ENCODE measurements at places on chromosomes 12 and 14.
A peak's percentile ranks its signal among the peaks of the same experiment; 100 is the strongest.

- no peak for DNase-seq
These were observed 581 bp downstream of the PAPOLA start for GRCh38 chr14:96502621-96503305.

DNA sequence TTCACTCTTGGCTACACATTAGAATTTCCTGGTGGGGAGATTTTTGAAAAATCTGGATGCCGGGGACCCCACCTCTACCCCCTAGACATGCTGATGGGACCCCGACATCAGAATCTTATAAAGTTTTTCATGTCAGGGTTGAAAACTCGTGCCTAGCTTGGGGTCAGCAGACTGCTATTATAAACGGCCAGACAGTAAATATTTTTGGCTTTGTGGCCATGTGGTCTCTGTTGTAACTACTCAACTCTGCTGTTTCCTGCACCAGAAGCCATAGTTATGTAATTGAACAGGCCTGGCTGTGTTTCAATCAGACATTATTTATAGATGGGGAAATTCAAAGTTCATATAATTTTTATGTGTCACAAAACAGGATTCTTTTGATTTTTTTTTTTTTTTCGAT lies 41.6 kb downstream of the ACACB start:
- no peak for DNase-seq

GRCh38 chr12:54489857-54490256 lies 7.7 kb upstream of the NCKAP1L start:
- DNase-seq, result no peak

DNA sequence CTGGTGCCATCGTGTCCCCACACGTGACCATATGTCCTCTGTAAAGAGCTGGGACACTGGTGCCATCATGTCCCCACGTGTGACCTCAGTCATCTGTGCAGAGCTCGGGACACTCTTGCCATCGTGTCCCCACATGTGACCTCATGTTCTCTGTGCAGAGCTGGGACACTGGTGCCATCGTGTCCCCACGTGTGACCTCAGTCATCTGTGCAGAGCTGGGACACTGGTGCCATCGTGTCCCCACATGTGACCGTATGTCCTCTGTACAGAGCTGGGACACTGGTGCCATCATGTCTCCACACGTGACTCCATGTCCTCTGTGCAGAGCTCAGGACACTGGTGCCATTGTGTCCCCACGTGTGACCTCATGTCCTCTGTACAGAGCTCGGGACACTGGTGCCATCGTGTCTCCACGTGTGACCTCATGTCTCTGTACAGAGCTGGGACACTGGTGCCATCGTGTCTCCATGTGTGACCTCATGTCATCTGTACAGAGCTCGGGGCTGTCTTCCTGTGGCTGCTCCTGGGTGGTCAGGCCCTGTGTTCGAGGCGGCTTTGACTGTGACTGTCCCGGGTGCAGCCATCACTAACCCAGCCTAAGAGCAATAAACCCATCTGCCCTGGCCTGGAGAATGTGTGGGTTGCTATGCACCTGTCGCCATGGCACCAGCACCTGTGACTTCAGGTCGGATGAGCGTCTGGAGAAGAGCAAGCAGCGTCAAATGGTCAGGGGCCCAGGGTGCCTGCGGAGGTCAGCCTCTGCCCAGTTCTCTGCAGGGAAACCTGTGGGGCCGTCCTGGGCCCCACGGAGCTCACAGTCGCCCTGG lies 334.4 kb downstream of the ADGRD1 start:
- DNase-seq, result no peak

- DNase-seq, result no peak
These were observed 52.6 kb downstream of the SEC23A start for GRCh38 chr14:39050389-39050788.

DNA sequence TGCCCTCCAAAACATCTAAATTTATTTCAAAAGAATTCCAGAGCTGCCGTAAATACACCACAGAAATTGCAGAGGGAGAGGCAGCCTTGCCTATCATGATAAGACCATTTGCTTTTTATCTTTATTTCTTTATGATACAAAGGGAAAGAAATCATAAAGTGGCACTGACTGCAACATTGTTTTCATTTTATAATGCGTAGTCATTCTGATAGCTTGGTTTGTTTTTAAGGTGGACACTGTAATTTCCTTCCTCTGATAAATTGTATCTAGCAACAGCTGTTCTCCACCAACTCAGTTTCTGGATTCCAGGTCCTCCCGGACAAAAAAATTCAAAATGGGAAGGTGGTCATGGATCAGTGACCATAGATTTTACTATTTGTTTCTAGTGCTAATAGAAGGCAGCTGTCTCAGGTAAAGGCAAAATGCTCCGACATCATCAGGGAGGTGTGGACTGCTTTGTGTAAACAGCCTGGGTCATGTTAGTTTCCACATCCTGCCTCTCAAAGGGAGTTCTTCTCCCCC lies 623 bp upstream of the TSPAN8 start:
- DNase-seq, result no peak

- no peak for DNase-seq
These were observed 16.0 kb upstream of the RIC8B start for GRCh38 chr12:106758349-106759110.

GRCh38 chr14:102182190-102182589 lies 42.5 kb downstream of the WDR20 start:
- DNase-seq, result no peak

GRCh38 chr12:3686463-3686862 lies 66.4 kb downstream of the CRACR2A start:
- no peak for DNase-seq

DNA sequence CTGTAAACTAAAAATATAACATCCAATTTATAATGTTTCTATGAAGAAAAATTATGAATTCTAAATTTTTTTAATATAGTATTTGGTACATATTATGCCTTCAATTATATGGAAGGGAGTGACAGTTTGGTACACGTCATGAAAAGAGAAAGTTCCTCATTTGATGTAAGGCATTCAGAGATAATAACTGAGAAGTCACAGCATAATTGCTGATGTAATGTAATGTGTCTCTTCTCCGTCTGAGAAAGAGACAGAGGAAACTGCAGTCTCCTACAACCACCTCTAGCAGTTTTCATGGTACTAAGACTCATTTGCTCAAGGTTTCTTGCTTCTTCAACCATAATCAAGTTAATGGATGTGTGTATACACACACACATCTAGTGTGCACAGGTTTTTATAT lies 2.3 kb upstream of the CD69 start:
- no peak for DNase-seq

DNA sequence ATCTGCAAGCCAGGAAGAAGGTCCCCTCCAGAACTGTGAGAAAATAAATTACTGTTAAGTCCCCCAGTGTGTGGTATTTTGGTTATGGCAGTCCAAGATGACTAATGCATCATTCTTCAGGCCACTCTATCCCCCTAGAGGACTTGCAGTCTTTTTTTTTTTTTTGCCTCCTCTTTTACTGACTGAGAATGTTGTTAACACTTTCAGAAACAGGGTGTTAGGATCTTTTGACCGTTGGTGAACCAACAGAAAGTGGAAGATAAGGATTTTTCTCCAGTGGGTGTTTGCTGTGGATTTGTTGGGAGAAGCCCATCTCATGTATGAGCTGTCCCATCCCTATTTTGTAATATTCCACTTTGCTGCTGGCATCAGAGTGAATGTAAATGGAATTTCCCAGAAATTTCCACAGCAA lies 37.8 kb downstream of the MARK3 start:
- DNase-seq, result no peak

- DNase-seq, result peak; percentile 36
These were observed 74.3 kb upstream of the ARID2 start for GRCh38 chr12:45655186-45655585.

DNA sequence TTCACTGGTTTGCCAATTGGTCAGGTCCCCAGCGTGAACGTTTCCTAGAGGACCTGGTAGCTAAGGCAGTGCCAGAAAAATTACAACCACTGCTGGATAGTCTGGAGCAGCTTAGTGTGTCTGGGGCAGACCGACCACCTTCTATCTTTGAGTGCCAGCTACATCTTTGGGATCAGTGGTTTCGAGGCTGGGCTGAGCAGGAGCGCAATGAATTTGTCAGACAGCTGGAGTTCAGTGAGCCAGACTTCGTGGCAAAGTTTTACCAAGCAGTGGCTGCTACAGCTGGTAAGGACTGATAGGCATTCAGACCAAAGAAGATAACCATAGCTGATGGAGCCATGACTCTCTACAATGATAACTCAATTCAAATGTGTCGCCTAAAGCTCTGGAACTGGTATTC lies 2.5 kb downstream of the C14orf119 start:
- DNase-seq, result no peak

DNA sequence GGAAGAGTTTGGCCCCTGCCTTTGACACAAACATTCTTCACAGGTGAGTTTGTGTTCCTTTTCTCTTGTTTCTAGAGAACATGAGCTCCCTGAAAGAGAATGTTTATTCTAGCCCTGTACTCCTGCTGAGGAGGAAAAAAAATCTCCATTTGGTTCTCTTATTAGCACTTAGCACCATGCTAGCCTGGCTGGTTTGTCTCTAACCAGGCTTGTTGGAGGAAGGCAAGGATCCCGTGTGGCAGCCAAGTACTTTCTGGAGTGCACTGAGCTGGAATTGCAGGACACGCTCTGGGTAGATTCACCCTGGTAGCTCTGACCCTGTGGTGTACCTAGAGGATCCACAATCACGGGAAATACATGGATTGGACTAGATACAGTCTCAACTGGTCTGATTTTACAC lies 41.9 kb downstream of the KCNA1 start:
- no peak for DNase-seq

DNA sequence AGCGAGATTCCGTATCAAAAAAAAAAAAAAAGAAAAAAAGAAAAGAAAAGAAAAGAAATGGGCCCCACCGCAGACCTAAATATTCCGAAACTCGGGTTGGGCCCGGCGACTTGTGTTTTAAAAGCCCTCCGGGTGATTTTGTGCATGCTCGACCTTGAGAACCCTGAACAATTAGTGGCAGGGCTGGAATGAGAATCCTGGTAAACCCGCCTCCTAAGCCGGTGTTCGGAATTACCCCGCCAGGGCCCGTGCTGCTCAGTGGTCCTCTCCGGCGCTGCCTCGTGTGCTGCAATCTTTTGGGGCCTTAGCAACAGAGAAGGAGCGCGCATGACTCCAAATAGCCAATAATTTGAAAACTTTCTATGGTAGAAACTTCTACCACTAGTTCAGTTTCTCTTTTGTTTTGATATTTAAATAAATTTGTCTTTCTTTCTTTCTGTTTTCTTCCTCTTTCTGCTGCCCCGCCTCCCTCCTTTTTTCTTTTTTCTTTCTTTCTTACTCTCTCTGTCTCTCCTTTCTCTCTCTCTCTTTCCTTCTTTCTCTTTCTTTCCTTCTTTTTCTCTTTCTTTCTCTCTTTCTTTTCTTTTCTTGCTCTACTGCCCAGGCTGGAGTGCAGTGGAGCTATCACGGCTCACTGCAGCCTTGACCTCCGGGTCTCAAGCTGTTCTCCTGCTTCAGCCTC lies 1.5 kb upstream of the GALNT6 start:
- no peak for DNase-seq

DNA sequence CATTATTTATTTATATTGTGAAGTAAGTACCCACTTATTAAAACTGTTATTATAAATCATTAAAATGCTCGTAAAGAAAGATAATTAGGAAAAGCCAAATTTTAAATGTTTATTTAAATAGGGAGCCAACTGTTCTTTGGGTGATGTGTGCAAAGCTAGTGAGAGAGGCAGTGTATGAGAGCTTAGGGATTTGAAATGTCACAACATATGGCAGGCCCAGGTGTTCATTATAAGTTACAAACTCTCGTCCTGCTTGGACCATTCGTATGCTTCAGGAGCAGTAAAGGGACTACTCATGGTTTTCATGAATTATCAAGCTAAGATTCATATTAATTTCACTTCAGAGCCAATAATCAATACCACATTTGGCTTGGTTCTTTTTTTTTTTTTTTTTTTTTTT lies 154.5 kb downstream of the TGFB3 start:
- DNase-seq, result no peak

DNA sequence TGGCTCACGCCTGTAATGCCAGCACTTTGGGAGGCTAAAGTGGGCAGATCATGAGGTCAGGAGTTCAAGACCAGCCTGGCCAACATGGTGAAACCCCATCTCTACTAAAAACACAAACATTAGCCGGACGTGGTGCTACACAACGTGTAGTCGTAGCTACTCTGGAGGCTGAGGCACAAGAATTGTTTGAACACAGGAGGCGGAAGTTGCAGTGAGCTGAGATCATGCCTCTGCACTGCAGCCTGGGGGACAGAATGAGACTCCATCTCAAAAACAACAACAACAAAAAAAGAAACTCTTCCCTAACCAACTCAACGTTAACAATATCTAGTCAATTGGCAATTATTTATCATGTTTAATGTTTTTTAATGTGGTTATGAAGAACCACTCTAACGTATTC lies 89.3 kb downstream of the EPS8 start:
- no peak for DNase-seq

GRCh38 chr14:52733824-52734223 lies 3.9 kb downstream of the STYX start:
- no peak for DNase-seq

DNA sequence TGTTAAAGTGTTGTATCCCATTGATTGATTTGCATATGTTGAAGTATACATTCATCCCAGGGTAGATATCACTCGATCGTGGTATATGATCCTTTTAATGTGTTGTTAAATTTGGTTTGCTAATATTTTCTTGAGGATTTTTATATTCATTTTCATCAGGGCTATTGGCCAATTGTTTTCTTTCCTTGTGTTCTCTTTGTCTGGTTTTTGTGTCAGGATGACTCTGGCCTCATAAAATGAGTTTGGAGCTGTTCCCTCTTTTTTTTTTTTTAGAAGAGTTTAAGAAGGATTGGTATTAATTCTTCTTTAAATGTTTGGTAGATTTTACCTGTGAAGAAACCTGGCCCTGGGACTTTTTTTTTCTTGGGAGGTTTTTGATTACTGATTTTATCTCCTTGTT lies 303.5 kb upstream of the RTL1 start:
- DNase-seq, result no peak

DNA sequence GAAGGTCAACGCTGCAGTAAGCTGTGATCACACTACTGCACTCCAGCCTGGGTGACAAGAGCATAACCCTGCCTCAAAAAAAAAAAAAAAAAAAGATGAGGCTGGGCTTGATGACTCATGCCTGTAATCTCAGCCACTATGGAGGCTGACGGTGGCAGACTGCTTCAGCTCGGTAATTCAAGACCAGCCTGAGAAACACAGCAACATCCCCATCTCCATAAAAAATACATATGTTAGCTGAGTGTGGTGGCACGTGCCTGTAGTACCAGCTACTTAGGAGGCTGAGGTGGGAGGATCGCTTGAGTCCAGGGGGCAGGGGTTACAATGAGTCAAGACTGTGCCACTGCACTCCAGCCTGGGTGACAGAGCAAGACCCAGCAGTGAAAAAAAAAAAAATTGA lies 50.4 kb downstream of the GXYLT1 start:
- DNase-seq, result no peak

Data from T-helper 22 cell (primary cell).